ENCODE measurements at places on chromosomes 7 and 10.
A peak's percentile ranks its signal among the peaks of the same experiment; 100 is the strongest.

GRCh38 chr7:106635411-106635810 lies 25.5 kb downstream of the CCDC71L start:
- DNase-seq: no peak

GRCh38 chr10:111275091-111275490 lies 198.3 kb downstream of the ADRA2A start:
- DNase-seq: no peak

- DNase-seq: no peak
These were observed 837.6 kb upstream of the GHITM start for GRCh38 chr10:83301732-83302131.

GRCh38 chr7:148854983-148855382 lies 29.1 kb downstream of the EZH2 start:
- DNase-seq: no peak

DNA sequence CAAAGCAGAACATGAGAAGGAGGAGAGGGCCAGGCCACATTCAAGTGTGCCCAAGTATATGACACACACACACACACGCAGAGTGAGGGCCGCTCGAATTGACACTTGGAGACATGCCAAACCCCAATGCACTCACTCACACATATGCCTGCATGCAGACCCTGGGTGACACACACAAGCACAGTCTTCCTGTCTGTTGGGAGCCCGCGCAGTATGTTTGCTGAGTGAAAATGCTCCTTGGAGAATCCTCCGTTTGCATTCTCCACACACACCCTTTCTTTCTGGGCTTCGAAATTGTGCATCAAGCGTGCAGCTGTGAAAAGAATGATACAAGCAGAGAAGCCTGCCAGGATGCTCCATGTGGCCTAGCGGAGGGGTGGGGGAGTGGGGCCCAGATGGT lies 120.9 kb downstream of the PLXNA4 start:
- no peak for DNase-seq

- DNase-seq: no peak
These were observed 2.5 kb upstream of the KCNH2 start for GRCh38 chr7:150980663-150981062.

GRCh38 chr7:28065308-28065707 lies 115.3 kb downstream of the JAZF1 start:
- DNase-seq: no peak

DNA sequence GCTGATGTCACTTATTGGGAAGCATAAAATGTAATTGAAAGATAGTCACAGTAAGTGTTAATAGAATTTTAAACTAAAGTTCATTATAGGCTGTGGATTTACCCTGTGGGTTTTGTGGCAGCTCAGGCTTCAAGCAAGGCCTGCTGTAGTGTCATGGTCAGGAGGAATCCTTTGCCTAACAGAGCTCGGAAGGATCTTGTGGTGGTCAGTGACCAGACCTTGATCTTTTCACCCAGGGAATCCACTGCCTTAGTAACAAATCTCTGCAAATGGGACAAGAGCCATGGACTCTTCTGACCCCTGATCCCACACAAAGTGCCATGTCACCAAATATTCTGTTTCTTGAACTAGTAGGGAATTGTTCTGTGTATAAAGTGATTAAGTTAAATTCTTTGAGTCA lies 20.6 kb upstream of the HDAC9 start:
- DNase-seq: no peak

DNA sequence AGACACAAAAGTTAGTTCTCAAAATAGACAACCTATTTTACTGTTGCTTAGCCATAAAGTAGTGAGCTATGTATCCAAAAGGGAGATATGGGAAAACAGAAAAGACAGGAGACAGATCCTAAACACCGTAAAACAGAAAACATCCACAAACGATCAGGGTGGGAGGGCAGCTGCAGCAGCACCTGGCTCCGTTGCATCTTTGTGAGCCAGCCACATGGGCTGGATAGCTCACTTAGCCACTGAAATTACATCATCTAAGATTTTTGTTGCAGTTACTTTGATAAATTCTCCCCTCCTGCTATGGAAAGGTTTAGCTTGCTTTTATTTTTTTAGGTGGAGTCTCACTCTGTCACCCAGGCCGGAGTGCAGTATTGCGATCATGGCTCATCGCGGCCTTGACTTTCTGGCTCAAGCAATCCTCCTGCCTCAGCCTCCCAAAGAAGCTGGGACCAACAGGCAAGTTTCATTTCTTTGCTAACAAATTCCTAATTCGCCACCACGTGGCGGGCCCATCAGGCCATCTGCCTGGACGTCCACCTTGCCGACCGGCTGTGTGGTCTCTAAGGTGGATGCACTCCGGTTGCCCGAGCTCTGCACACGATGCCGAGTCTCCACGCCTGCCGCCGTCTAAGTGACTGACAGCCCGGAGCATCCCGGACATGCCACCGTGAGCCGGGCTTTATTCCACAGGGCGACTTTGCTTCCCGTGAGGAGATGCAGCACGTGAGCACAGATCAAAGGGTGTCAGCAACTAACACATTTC lies 159.8 kb downstream of the DIP2C start:
- no peak for DNase-seq

DNA sequence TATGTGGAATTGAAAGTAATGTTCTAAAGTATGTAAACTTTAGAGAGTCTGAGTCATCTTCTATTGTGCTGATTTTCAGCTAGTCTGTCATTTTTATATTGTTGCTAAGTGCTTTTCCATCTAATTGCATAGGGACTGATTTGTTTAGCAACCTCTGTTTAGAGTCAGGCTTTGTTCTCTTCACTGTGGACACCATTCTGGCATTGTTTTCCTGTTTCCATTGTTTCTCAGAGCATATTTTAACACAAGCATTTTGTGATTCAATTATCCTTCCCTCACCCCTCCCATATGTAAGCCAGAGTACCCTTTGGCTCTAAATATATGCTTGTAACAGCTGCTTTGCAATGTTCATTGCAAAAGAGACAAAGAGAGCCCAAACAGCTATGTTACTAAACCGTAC lies 748.4 kb upstream of the PHF14 start:
- no peak for DNase-seq

GRCh38 chr10:78688230-78688900 lies 380.4 kb upstream of the ZMIZ1 start:
- no peak for DNase-seq

- no peak for DNase-seq
These were observed 66.3 kb upstream of the SLC25A13 start for GRCh38 chr7:96388166-96388565.

- no peak for DNase-seq
These were observed 511.4 kb downstream of the PTPRN2 start for GRCh38 chr7:158076215-158076614.

DNA sequence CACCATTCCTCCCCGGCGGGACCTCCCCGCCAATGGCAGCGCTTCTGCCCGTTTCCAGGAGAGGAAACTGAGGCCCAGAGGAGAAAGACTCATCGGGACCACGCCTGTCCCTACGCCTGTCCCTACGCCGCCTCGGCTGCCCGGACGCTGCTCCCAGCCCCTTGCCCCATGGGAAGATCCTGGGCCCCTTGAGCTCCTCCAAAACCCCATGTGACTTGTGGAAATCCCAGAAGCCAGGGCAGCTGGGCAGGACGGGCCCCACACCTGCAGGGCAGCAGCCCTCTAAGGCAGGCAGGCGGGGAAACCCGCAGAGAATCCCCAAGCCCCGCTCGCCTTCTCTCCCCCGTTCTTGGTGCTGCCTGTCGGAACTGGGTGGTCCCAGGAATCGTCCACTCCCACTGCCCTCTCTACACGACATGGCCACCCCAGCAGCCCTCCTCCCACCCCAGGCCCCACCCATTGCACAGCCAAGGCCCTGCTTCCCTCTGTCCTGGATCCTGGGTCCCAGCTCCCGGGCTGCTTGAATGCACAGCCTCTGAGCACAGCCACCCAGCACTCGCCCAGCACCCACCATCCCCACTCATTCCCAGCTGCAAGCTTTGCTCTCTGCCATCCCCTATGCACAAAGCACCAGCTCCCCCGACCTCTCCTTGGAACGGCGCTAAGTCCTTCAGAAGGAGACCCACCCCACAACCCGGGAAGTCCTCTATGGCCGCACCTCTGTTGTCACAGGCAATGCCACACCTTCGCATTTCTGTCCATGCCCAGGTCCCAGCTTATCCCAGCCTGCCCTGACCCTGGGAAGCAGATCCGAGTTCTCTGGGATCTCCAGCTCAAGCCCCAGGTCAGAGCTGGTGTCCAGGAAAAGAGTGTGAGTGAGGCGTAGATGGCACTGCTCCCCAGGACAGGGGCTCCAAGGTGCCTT lies 50.6 kb downstream of the SLC29A4 start:
- no peak for DNase-seq

DNA sequence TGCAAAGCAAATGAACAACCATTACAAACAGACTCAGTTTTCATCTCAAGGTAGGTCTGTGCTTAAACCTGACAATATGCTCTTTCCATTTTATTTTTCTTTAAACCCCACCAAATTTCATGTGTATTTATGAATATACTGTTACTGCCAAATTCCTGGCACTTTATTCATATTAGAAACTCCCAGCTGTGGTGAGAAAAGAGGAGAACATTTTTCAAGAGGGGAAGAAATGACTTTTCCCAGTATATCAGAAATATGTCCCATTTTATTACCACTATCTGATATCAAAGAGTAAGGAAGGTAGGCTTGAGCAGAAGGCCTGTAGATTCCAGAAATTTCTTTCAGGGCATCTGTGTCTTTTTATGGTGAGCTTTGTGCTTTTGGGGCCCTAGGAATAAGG lies 189.6 kb downstream of the ADAM12 start:
- no peak for DNase-seq

- no peak for DNase-seq
These were observed 9.0 kb upstream of the SLC13A1 start for GRCh38 chr7:123208793-123209192.

GRCh38 chr7:84092207-84092606 lies 102.4 kb downstream of the SEMA3A start:
- DNase-seq: peak; percentile 18

GRCh38 chr7:57404343-57404966 lies 45.5 kb upstream of the ZNF716 start:
- DNase-seq: no peak

- DNase-seq: no peak
These were observed 5.7 kb upstream of the OR2F2 start for GRCh38 chr7:143929224-143929920.

GRCh38 chr10:116253716-116254115 lies 19.3 kb downstream of the GFRA1 start:
- no peak for DNase-seq

DNA sequence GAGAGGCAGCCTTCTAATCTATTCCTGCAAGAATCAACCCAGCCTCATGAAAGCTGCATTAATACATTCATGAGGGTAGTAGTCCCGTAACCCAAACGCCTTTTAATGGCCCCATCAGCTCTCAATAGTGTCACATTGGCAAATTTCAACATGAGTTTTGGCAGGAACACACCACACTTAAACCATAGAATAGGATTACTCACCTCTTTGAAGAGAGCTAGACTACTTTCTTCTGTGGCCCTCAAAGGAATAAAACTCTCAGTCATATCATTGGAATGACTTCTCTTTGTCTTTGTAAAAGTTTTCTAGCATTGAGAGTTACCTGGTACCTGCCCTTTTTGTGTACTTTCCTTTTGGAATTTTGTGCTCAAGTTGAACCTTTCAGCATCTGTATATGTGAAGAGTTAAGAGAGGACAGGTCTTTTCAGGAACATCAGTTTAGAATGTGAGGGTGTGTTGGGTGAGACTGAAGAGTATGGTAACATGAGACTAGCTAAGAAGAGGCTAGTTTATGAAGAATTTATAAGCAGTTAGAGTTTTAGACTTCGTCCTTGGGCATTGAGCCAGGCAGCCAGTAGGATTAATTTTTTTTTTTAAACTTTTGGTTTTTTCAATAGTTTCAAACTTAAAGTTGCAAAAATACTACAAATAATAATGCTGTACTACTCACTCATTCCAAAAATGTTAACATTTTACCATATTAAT lies 92.6 kb downstream of the MLLT10 start:
- DNase-seq: no peak

DNA sequence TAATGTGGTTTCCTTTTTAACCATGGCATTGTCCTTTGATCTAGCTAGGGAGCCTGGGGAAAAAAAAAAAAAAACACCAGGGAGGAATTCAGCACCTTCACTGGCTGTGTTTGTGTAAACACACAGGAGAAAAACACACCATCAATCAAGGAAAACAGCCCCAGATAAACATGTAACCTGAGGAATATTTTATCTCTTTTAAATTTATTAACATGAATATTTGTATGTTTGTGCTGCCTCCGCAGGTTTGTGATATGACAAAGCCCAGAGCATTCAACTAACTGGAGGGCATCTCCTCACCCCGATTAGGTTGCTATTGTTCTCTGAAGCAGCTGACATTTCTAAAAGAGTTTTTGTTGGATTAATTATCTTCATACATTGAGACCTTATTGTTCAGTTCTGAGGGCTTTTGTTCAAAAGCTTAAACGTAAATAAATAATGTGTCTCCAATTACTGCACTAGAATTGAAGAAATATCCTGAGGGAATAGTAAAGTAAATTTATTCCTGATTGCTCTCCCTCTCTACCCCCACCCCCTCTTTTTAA lies 89.4 kb upstream of the SEMA3E start:
- no peak for DNase-seq

GRCh38 chr7:16515785-16516685 lies 10.6 kb upstream of the LRRC72 start:
- DNase-seq: no peak

GRCh38 chr7:91674470-91674869 lies 206.0 kb downstream of the MTERF1 start:
- DNase-seq: no peak

DNA sequence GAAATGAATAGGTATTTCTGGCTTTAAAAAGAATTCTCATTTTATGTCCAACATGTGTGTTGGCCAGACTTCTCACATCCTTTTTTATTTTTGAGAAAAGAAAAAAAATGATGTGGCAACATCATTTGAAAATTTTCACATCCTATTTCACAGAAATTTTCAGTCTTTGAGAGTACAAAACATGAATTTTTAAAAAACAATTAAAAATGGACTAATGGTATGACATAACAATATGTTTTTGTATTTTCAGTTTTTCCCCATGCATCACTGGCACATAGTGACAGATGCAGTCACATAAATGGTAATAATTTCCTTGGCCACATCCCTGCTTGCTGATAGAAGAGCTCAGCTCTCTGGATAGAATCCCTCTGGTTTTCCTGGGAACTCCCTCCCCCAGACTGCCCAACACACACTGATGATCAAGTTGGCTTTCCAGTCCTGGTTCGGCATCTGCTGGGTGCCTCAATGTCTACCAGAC lies 188.5 kb upstream of the AGR3 start:
- DNase-seq: no peak

GRCh38 chr10:48470115-48470892 lies 134.6 kb downstream of the ARHGAP22 start:
- no peak for DNase-seq

DNA sequence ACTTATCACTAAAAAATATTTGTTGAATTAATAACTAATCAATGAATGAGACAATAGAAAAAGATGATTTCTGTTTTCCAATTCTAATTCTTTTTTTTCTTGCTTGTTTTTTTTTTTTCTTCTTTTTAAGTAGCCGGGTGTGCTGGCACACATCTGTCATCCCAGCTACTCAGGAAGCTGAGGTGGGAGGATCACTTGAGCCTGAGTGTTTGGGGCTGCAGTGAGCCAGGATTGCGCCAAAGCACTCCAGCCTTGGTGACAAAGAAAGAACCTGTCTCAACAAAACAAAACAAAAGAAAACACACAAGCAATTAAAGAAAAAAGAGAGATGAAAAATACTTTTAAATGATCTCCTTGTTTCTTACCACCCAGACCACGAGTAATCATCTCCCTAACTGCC lies 1109.3 kb downstream of the REEP3 start:
- DNase-seq: no peak
